ENCODE measurements at places on chromosomes 12 and 14.

DNA sequence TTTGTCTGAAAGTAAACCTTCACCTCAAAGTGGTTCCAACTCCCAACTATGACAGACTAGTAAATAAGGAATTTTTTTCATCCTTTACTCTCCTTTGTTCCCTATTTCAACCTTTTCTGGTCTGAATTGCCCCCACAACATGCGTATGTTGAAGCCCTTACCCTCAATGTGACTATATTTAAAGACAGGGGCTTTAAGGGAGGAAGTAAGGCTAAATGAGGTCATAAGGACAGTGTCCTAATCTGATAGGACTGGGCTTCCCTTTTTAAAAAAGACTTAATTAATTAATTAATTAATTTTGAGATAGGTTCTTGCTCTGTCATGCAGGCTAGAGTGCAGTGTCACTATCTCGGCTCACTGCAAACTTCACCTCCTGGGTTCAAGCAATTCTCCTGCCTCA is 86.3 kb downstream of the VCPKMT start:
- DNase-seq: no peak

DNA sequence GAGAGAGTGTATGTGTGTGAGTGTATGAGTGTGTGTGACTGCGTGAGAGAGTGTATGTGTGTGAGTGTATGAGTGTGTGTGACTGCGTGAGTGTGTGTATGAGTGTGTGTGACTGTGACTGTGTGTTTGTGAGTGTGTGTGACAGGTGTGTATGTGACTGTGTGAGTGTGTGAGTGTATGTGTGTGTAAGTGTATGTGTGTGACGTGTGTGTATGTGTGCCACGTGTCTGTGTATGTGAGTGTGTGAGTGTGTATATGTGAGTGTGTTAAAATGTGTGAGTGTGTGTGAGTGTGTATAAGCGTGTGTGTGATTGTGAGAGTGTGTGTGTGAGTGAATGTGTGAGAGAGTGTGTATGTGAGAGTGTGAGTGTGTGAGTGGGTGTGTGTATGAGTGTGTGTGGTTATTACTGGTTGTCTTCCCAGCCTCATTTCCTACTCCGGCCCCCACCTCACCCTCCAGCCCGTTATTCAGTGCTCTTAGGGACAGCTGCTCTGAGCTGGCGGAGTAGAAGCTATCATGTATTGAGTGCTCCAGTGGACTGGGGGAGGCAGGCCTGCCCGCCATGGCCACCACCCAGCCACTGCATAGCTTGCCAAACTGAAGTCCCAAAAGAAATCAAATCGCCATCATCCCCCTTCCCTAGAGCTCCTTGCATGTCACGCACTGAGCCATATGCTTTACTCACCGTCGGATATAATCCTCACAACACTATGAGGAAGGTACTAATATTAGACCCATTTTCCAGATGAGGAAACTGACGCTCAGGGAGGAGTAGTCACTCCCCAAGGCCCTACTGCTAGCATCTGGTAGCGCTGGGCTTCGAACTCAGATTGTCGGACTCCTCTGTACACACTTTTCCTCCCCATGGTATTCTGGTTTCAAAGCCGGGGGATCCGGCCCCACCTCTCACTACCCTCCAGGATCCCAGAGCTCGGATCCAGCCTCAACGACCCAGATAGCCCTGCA is 10.3 kb upstream of the MYL2 start:
- no peak for DNase-seq

DNA sequence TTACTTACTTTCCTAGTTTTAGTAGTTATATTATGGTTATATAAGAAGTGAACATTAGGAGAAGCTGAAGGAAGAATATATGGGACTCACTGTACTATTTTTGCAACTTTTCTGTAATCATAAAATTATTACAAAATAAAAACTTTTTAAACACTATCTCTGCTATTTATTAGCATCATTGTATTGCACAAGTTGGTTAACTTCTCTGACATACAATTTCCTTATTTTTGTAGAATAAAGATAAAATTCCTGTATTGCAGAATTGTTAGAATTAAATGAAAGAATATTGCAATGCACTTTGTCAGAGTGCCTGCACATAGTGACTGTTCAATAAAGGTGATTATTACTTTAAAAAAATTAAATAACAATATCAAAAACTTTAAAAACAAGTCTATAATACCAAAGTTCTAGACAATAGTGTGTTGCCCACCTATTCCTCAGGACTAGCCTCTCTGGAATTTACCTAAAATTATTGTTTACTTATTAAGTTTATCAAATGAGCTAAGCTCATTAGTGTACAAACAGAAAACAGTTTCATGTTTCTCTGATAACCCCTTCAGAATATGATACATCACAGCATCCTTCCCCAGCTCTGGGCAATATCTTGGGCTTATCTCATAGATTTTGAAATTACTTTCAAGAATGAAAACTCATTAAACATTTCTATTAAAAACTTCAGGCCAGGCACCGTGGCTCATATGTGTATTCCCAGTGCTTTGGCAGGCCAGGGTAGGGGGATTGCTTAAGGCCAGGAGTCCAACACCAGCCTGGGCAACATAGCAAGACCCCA is 77.4 kb upstream of the TMPO start:
- no peak for DNase-seq

- no peak for DNase-seq
Measured at GRCh38 chr12:66354291-66354690, 52.0 kb downstream of the HELB start.

DNA sequence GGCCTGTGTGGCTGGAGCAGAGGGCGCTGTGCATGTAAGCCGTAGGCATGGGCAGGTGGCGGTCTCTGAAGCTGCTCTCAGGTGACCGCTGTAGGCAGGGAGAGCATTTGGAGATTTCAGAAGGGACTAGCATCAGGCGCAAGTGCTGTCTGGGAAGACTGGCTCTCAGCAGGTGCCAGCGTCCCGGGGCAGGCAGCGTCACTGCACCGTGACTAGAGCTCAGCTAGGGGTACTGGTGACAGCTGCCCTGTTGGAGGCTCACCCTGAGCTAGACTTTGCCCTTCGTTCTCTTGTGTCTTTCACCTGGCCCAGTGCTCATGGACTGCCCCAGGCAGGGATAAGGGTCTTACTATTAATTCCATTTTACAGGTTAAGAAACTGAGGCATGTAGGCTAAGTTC is 78.9 kb downstream of the DDX51 start:
- DNase-seq: no peak

Data from stimulated activated CD8-positive, alpha-beta memory T cell treated with anti-CD3 and anti-CD28 coated beads, Interleukin-4, amount 100 ng/mL, for 4 hours (primary cell).